ENCODE measurements at places on chromosomes 1 and 21.

DNA sequence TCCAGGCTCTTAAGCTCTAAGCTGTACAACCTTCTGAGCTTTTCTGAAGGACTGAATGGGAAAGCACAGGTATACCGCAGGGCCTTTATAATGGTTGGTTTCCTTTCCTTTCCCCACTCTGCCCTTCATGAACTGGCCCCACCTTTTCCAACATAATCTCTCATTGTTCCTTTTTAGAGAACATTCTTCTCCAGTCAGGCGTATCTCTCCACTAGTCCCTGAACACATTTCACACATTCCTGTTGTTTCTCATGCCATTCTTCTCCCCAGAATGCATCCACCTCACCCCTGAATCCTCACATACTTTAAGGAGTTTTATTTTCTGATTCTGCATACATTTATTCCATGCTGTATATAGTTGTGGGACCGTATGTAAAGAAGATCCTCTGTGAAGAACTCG, 41.3 kb downstream of the PGM1 start:
- no peak for DNase-seq

DNA sequence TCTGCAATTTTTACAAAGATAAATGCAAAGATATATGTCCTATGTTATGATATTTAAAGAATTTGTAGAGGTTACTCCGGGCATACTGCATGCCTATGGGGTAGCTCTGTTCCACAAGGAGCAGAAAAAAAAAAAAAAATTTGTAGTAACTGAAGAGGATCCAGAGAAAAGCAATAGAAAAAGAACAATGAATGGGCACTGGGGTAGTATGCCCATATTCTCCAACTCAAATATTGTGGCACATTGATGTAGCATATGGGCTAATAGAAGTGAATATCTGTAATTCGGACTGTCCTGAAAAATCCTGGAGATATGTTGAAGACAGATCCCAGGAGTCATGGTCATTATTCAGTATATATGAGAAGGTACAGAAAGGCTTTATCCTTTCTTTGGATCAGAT, 1.1 kb upstream of the AKIRIN1 start:
- DNase-seq, result no peak

- DNase-seq, result no peak
Observed at GRCh38 chr1:236018885-236019453, 45.9 kb downstream of the NID1 start.

- no peak for DNase-seq
Observed at GRCh38 chr1:59509341-59509875, 212.5 kb downstream of the FGGY start.

DNA sequence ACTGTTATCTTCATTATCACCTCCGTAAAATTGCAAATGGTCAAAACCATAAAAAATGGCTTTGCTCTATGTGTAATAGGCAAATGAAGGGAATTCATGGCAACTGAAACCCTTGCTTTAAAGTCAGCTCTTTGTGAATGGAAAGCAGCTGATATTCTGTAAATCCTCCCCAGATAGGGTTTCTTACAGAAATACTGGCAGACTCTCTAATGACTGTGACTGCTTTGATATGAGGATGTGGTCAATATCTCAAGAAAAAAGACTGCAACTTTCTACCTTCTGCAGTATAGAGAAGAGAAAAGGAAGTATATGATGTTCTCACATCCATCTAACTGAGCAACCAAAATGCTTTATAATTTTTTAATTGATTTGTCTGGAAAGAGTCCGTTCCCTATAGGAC, 193.1 kb downstream of the ST6GALNAC3 start:
- DNase-seq, result no peak

DNA sequence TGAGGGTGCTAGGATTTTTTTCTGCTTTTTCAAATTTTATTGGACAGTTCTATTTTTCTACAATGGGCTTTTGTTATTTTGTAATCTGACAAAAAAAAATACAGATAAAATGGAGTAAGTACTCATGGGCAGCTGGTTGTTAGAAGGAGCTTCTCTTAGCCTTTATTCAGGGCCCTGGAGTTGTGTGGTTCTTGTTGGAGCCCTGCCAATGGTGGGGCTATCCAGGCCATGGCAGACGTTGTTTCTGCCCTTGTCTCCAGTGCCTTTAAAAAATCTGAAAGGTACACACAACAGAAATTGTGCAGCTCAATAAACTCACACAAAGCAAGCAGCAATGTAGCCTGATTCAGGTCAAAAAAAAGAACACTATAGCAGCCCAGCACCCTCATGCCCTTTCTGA, 153.5 kb upstream of the GALNT2 start:
- DNase-seq, result no peak

DNA sequence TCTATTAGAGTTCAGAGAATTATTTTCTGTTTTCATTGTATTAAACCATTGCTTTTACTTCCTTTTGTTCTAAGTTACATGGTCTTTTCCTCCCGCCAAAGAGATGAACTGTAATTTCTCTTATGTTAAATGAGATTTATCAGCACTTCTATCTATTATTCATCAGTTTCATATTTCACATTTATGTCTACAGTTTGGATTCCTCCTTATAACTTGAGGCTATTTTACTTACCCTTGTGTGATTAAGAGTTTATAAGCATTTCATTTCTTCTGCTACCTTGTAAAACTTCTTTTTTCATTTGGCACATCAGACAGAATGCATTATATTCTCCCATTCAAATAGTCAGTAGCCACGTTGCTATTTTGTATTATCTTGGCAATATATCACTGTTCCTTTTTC, 248.2 kb downstream of the PLA2G4A start:
- no peak for DNase-seq

GRCh38 chr1:3103967-3104677, 35.1 kb downstream of the PRDM16 start:
- DNase-seq, result no peak

GRCh38 chr21:27268290-27268689, 301.4 kb upstream of the ADAMTS5 start:
- DNase-seq, result no peak

- no peak for DNase-seq
Observed at GRCh38 chr1:114770989-114771388, 9.5 kb downstream of the SIKE1 start.

DNA sequence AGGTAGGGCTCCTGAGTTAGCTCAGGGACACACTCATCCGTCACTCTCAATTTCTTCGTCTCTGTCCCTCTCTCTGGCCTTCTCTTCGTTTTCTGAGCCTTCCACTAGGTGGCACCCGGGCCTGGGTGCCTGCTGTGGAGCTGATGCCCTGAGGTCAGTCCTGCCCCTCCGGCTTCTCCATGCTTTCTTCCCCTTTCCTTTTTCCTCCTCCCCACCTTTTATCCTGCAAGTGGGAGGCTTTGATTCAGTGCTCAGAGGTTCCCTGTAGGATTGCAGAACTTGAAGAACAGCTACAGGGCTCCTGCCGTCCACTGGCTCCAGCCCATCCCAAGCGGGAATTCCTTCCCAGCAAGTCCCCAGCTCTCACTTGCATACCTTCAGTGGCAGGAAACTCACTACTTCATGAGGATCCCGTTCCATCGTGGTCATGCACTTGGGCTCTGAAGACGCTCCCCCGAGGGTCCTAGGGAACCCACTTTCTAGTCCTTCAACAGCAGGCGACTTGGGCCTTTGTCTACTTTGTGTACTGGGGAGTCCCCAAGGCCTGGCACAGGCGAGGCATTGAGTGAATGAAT, 45.6 kb downstream of the SRRM1 start:
- DNase-seq, result peak; percentile 48

GRCh38 chr1:39081271-39082009, 55.3 kb downstream of the NDUFS5 start:
- no peak for DNase-seq

GRCh38 chr1:116586741-116587143, 15.9 kb upstream of the CD58 start:
- no peak for DNase-seq

DNA sequence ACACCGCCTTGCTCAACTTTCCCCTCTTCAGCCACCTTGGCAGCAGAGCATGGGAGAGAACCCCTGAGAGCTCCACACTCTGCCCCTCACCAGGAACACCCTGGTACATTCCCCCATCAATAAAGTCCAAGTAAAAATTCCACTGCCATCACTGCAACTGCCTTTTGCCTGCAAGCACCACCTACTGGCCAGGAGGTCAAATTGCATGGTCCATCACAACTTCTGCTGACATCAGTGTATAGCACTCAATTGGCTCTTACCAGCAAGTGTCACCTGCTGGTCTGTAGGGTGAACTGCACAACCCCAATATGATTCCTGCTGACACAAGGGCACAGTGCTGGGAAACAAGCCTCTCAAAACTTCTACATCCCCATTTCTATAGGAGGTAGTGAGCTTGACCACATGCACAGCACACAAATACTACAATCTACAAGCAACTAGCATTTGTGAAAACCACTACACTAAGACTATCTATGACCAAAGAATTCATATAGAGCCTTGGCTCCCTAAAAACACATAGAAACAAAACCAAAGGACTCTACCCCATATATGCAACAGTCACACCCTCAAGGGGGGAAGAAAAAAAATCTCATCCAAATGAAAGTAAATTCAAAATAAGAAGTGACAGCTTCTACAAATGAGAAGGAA, 69.2 kb downstream of the FASLG start:
- DNase-seq, result peak; percentile 26

DNA sequence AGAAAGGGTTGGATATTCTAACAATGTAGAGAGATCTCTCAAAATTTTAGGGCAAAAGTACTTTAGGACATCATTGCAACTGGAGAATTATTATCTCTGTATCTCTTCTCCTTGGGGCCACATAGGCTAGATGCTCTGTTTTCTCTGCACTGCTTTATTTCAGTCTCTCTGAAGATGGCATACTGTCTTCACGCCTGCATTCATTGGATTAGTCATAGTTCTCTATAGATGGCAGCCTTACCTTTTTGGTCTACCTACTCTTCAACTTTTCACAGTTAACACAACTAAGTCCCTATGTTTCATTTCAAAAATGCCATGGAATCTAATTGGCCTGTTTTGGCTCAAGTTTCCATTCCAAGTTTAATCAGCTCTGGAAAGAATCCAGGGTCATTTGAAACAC, 1623.3 kb upstream of the B3GALT2 start:
- no peak for DNase-seq

GRCh38 chr1:215083383-215083961, 935 bp downstream of the KCNK2 start:
- no peak for DNase-seq

GRCh38 chr1:204241050-204241449, 27.3 kb upstream of the GOLT1A start:
- no peak for DNase-seq

DNA sequence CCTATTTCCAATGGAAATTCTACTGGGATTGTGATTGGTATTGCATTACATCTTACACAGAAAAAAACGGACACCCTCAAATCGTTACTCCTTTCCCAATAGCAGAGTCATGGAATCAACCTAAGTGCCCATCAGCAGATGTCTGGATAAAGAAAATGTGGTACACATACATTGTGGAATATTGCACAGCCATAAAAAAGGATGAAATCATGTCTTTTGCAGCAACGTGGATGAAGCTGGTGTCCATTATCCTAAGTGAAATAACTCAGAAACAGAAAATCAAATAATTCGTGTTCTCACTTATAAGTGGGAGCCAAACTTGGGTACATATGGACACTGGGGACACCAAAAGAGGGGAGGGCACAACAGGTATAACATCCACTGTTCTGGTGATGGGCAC, 14.3 kb downstream of the HMGN1 start:
- no peak for DNase-seq

GRCh38 chr1:65793359-65793732, 651 bp downstream of the PDE4B start:
- DNase-seq, result no peak

GRCh38 chr1:203362720-203363025, 11.8 kb upstream of the FMOD start:
- DNase-seq, result no peak

DNA sequence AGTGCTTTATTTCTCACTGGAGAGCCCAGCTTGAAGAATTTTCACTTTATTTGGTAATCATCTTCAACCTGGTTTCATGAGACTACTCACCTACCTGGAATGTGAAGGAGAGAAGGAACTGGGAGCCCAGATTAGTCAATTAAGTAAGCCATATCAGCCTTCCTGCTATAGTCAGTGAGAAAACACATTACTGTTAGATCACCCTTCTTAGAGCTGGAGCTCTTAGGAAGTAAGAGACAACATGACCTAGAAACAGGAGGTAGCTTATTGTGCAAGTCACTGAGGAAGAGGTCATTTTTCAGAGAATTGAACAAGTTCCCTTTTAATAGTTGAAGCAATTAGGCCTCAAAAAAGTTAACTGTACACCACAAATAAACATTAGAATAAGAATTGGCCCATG, 49.2 kb upstream of the TEKT2 start:
- no peak for DNase-seq

- DNase-seq, result no peak
Observed at GRCh38 chr1:6463120-6463412, 2.9 kb downstream of the TNFRSF25 start.

DNA sequence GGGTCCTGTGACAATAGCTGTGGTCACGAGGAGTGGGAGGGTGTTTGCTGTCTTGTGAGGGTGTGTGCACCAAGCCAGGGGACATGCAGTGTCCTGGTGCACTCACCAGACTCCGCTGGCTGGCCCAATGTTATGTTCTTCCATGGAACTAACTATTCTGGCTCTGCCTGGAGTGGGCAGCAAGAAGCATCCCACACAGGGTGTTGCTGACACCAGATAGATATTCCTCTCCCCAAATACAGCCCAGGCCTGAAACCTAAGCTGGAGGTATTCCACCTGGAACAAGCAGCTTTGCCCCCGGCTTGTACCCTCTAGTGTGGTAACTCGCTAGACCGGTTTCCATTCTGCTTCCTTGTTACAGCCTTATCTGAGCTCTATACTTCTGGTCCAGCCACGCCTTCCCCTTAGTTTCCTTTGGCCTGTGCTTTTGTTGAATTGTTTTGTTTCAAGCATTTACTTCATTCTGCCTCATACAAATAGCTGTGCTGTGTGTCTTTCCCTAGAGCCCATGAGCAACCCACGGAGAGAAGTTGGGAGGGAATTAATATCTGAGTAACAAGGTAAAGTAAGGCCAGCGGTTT, 14.7 kb upstream of the LY9 start:
- no peak for DNase-seq

- no peak for DNase-seq
Observed at GRCh38 chr1:207316141-207316540, 5.3 kb upstream of the CD55 start.

GRCh38 chr1:108154314-108154713, 45.8 kb downstream of the SLC25A24 start:
- no peak for DNase-seq

GRCh38 chr1:222278501-222278900, 269.4 kb downstream of the HHIPL2 start:
- DNase-seq, result no peak

DNA sequence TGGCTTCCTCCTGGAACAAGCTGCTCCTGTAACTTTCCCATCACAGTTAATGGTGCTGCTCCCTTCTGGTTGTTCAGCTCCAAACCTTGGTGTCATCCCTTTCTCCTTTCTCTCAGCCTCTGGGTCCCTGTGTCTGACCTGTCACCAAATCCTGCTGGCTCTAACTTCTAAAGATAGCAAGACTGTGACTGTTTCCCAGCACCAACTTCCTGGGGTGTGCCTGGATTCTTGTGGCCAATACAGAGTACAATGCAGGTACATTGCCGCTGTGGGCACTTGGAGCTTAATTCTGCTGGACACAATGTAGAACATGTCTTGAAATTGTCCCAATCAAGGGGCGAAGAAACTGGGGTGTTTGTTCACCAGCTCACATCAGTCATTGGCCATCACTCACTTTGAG, 156.7 kb upstream of the CSF3R start:
- DNase-seq, result no peak

- DNase-seq, result no peak
Observed at GRCh38 chr1:235933017-235933765, 66.5 kb upstream of the LYST start.

- DNase-seq, result no peak
Observed at GRCh38 chr1:151235235-151235634, 19.3 kb upstream of the PSMD4 start.

- no peak for DNase-seq
Observed at GRCh38 chr1:229620876-229621275, 5.0 kb downstream of the TAF5L start.

All from activated CD4-positive, alpha-beta T cell treated with anti-CD3 and anti-CD28 coated beads, Interleukin-2, amount 50 U/mL, for 4 hours (primary cell).